GM12892 (cell line): ENCODE measurements at places on chromosomes 11 and 22.

DNA sequence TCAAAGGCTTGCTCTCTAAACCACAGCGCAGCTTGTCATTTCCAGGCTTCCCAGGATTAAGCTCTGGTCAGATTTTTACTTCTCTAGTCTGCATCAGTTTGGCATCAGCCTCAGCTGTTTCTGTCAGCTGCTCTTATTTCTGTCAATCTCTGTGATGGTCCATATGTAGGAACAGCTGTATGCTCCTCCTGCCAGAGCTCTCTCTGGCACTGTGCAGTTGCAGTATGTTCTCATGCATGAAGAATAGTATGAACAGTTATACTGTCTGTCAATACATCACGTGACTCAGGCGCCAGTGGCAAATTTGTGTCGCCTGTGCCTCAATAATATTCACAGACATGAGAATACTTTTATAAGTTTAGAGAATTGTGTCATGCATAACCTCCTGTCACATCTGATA, 6.7 kb downstream of the OR6M1 start:
- no peak for DNase-seq

GRCh38 chr11:93160808-93161207, 37.0 kb downstream of the SLC36A4 start:
- DNase-seq, result no peak

DNA sequence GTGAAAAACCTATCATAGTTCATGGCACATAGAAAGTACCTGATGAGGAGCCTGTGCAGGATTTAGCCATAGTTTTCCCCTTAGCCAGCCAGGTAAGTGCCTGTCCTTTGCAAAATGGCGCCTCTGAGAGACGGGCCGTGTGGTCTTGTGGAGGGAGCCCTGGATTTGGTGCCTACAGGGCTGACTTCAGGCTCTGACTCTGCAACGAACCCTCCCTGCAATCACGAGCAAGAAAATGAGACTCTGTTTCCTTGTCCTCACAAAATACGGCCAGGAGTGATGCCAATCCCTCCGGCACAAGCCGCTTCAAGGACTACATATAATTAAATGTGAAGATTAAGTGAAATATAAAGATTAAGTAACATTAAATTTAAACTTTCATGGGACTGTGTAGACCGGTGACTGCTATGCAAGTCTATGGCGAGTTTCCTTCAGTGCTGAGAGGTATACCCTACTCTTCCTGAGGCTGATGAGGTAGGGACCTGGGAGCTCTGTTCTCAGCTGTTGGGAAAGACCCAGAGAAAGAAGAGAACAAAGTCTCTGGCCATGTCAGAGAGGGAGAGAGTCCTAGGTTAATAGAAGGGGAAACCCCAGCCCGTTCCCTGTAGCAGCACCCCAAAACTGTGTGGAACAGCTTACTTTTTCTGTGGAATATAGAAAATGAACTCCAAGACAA, 6.1 kb upstream of the CXCR5 start:
- no peak for DNase-seq

DNA sequence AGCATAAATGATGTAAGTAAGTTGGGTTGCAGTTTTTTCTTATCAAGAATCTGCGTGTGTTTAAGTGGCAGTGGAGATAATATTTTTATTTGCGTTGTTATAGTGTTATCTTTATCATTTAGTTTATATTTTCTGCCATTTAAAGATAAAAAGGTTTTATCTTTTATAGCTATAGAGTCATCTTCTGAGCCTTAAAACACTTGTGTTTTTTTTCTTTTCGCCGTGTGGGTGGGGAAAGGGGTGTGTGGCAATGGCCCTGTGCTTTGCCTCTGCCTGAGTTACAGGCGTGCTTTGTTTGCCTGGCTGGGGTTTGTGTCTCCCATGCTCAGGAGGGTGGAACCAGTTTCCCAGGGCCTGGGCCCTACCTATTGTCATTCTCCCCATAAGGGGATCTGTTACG, 16.2 kb downstream of the ARHGEF12 start:
- DNase-seq, result no peak

- DNase-seq, result no peak
Measured at GRCh38 chr11:104339380-104339831, 175.5 kb upstream of the PDGFD start.
